Activated naive CD8-positive, alpha-beta T cell treated with anti-CD3 and anti-CD28 coated beads, Interleukin-2, amount 50 U/mL, for 16 hours (primary cell): ENCODE measurements at places on chromosomes 2 and 18.

GRCh38 chr18:51398104-51398503, 200.6 kb upstream of the MEX3C start:
- no peak for DNase-seq

GRCh38 chr18:5253910-5254309, 41.6 kb downstream of the ZBTB14 start:
- no peak for DNase-seq

DNA sequence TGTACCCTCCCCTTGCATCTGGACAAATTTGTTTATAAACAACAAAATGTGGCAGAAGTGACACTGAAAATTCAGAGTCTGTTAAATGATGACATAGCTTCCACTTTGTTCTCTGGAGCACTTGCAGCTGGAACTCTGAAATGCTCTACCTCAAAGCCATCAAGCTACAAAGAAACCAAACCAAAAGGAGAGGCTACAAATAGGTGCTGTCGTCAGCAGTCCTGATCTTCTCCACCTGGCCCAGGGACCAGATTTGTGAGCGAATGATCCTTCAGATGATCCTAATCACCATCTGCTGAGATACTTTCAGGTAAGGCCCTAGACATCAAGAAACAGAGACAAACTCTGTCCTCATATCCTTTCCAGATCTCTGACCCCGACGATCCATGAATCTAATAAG, 27.9 kb upstream of the PAIP2B start:
- DNase-seq = no peak

DNA sequence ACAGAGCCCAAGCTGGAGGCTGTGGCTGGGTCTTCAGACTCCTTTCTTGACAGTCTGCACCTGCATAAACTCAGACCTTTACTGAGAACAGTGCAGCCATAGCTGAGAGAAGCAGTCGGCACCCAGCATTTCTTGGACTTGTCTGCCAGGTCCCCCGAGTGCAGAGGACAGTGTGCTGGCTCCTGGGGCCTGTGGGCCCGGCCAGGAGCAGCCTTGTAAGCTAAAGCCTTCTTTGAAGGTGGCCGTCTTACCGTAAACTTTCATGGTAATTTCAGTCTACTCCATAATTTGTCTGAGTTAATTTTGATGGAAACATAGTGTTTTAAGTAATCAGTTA, 70.9 kb downstream of the LRRFIP1 start:
- no peak for DNase-seq

DNA sequence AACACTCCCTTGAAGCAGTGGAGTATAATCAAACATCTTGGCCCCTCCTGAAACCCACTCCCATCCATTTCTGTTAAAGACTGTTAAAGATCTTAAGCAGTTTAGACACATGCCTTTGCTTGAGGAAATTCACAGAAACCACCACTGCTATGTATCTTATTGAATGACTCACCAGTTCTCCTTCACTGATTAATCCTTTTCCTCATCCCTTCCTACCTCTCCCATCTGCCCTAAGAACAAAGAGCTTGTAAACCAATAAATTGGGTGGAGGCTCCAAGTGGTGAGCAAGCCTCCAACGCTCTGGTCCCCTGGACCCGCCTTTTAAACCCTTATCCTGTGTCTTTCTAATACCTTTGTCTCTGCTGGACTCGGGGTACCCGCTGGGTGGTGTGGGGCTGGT, 746.1 kb downstream of the LRP1B start:
- DNase-seq = no peak

- no peak for DNase-seq
These were observed 71.2 kb upstream of the CREB1 start for GRCh38 chr2:207458582-207458981.

DNA sequence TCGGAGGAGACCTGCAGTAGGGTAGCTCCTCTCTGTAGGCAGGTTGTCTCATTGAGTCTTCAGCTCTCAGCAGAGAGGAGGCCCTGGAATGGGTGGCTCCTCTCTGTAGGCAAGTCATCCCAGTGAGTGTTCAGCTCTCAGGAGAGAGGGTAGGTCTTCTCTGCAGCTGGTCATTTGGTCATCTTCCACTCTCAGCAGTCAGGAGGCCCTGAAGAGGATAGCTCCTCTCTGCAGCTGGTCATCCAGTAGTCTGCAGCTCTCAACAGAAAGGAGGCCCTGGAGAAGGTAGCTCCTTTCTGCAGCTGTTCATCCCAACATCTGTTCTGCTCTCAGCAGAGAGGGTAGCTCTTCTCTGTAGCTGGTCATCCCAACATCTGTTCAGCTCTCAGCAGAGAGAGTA, 26.0 kb upstream of the RUFY4 start:
- no peak for DNase-seq

DNA sequence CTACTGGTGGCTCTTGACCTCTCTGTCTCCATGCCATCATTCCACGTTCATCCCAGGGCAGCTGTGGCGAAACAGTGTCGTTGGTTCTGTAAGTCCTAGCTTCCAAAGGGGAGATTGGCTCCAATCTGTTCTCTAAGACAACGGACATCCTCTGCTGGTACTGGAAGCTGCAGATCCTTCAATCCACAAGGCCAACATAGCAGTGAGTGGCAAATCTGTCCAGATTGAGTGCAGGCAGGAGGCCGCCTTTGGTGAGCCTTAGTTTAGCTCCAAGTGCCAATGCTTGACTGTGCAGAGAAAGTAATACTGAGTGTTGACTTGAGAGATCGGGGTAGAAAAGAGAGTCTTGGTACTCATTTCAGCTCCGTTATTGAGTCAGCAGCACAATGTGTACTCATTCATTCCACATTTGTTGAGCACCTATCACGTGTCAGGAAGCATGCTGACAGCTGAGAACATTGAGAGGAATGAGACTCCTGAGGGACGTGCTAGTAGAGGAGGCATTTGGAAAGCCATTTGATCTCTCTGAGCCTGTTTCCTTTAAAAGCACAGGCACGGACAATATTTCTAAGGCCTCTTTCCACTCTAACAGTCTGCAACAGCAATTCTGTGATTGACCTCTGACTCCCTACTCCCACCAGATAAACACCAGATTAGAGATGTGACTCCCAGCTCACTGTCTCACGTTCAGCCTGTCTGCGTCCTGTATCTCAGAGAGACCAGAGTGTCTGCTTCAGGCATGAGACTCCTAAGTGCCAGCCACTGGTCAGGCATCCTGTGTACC, 306.0 kb downstream of the CLIP4 start:
- no peak for DNase-seq

DNA sequence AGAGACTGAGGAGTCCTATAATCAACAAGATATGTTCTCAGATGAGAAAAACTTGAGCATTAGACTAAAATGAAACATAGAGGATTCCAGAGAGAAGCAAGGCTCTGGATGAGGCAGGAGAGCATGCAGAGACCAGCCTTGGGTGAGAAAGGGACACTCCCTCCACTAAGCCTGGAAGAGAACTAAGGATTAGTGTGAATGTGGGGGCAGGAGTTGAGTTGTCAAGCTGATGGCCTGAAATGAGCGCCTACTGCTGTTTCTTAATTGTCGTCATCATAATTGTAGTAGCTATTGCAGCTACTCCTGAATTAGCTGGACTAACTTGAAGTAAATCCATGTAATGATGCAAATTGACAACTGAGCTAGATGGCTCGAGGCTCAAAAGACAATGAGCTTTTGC, 114.1 kb downstream of the PKP4 start:
- DNase-seq = no peak

DNA sequence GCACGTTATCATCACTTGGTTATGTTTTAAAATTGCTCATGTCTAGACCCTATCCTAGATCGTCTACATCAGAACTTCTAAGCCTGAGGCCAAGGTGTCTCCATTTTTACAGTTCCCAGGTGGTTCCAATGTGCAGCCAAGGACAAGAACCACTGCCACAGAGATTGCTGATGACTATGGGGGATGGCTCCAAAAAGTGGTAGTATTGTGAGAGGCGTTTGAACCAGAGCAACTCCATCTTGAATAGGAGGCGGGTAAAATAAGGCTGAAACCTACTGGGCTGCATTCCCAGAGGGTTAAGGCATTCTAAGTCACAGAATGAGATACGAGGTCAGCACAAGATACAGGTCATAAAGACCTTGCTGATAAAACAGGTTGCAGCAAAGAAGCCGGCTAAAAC, 212.6 kb upstream of the FBXO11 start:
- no peak for DNase-seq
